ENCODE measurements at places on chromosomes 2 and 18.

GRCh38 chr2:46923041-46923528 is 7.5 kb upstream of the MCFD2 start:
- DNase-seq, result no peak

- no peak for DNase-seq
Measured at GRCh38 chr2:176297067-176297466, 27.8 kb downstream of the MTX2 start.

GRCh38 chr2:210049831-210050230 is 47.4 kb downstream of the RPE start:
- DNase-seq, result no peak

DNA sequence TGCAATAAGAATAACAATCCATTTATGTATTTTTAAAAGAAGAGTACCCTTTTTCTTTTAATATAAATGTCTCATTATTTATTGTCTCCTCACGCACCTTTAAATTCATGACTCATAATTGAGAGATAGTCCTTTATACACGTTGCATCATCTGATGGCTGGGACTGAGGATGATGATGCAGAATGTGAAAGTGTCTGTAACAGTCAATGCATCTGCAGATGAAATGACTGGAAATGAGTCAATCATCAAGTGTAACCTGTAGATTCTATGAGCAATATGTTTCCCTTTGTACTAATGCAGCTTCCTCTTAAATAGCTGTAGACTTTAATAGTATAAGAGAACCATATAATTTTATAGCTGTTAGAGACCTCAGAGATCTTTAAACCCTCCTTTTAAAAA is 26.1 kb upstream of the SYT4 start:
- no peak for DNase-seq

DNA sequence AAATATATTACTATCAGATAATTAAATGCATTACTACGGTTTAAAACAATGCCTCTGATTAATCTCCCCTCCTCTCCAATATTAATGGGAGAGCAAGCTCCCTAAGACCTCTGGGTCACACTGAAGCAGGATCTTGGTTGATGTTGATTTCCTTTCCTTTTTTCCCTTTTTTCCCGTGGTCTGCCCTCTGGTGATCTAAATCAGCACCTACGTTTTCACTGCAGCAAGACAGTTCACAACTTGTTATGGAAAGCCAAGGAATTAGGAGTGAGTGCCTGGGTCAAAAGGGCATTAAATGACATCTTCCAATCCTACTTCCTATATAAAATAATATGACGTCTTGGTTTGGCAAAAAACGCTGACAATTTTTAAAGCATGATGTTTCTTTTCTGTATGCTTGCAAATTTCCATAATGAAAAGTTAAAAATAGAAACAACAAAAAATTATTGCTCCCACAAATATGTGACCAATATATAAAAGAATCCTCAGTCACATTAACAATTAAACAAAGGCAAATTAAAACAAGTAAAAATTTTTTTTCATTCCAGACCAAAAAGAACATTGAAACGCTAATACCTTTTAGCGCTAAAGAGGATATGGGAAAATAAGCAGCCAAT is 7.9 kb upstream of the CFAP36 start:
- peak; percentile 29 for DNase-seq

- DNase-seq, result peak; percentile 39
Measured at GRCh38 chr2:28395334-28396061, 2.8 kb downstream of the FOSL2 start.

DNA sequence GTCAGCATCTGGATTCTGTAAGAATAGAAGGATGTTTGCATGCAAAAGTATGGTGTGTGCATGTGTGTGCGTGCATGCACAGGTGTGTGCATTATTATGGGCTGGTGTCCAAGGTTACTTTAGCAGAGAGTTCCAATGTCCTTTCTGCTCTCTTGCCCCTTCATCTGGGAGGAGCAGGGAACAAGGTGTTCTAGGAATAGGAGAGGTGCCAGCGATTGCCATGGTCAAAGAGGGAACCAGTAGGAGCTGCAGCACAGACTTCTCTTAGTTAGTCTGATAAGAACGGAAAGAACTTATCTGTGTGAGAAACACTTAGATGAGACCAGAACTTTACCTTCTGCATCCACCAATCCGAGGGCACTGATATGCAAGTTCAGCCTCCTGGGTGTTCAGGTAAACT is 8.3 kb downstream of the GPR45 start:
- DNase-seq, result no peak

GRCh38 chr18:911025-911424 is 6.4 kb downstream of the ADCYAP1 start:
- no peak for DNase-seq

GRCh38 chr18:48191494-48191893 is 217.7 kb downstream of the ZBTB7C start:
- no peak for DNase-seq

GRCh38 chr2:170088776-170089175 is 89.2 kb upstream of the MYO3B start:
- DNase-seq, result no peak

Measured in AG08396 (cell line).